ENCODE measurements at places on chromosomes 3 and 15.

DNA sequence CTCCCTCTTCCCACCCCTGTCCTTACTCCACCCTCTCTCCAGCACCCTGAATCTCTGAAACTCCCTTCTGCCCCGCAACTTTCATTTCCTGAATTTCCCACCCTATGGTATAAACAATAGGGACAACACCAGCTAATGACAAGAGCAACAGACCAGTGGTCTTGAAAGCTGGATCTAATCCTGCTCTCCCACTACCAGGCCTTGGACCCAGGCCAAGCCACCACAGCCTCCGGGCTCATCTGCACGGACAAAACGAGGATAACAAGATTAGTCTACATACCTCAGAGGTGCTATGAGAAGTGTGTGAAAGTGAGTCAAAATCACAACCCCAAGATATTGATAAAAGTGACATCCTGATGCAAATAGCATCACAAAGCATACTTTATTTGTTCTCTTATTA is 128.6 kb downstream of the ERC2 start:
- DNase-seq, result no peak

GRCh38 chr15:52975941-52976449 is 185.9 kb upstream of the ONECUT1 start:
- no peak for DNase-seq

DNA sequence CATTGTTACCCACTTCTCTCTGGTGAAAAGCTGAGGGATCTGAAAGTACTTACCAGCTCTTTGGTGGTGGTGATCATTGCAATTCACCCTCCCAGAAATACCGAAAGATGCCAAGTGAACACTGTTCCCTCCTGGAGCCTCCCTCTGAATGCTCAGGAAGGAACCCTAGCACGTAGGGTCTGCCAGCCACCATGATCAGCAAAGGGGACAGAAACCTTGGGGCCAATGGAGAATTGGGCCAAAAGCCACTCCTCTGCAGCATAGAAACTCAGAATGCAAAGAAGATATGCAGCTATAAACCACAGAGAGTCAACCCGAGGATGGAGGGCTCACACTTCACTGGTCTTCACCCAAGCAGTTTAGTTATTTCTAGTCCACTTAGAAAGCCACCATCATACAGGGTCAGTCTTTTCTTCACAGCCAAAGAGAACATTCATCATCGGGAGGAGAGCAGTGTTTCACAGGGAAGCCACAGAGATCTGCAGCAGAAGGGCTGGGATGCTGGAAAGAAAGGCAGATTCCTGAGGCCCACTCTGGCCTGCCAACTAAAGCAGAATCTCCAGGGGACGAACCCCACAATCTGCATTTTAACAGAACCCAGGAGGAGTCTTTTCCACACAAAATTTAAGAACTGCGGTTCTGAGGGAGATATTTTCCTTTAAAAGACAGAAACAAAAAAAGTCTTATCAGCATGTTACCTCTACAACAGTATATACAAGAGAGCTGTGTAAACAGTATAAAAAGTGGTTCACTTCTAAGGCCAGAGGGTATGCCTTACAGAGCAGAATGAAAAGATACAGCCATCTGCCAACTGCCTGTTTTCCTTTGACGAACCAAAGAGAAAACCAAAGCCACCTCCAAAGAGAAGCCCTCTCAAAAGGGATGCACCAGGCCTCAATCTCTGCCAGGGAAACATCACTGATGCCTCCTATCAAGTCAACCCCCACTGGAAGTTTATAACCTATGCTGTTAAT is 11.3 kb downstream of the TBC1D2B start:
- no peak for DNase-seq

DNA sequence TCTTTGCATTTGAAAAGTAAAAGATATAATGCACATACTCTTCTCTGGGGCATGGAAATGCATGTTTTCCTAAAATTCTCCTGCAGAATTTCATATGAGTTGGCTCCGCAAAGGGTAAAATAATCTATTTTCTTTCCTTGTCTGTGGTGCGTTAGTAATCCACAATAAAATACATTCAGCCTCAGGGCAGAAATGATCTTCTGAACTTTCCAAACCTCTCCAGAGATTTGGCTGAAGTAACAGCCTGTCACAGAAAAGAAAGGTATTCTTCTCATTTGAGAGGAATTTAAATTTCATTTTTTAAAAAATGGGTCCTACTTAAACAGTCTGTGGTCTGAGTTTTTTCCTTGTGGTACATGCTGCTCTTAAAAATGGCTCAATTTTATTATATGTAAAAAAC is 182.7 kb upstream of the DCBLD2 start:
- no peak for DNase-seq

- no peak for DNase-seq
Measured at GRCh38 chr15:91116113-91117067, 16.3 kb downstream of the SV2B start.

GRCh38 chr3:161409069-161409468 is 37.8 kb upstream of the SPTSSB start:
- DNase-seq, result peak; percentile 17

GRCh38 chr15:67884514-67885174 is 44.8 kb upstream of the RNU6-1 start:
- DNase-seq, result peak; percentile 78

DNA sequence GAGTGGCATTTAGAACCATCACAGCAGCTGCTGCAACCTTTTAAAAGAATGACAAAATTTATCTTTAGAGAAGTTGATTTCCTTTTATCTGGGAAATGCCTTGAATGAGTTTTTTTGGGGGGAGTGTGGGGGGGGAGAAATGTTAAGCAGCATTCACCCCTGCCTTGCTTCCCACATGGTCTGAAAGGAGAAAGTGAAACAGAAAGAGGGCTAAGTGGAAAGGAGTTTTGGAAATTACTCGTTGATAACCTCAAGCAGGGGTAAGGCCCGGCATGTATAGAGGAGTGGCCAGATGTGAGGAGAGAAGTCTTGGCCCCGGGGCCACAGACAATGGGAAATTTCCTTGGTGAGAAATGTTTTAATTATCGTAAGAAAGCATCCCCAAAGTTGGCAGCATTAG is 23.5 kb downstream of the B3GALNT1 start:
- DNase-seq, result no peak

- no peak for DNase-seq
Measured at GRCh38 chr3:141089339-141090152, 38.4 kb downstream of the SPSB4 start.

DNA sequence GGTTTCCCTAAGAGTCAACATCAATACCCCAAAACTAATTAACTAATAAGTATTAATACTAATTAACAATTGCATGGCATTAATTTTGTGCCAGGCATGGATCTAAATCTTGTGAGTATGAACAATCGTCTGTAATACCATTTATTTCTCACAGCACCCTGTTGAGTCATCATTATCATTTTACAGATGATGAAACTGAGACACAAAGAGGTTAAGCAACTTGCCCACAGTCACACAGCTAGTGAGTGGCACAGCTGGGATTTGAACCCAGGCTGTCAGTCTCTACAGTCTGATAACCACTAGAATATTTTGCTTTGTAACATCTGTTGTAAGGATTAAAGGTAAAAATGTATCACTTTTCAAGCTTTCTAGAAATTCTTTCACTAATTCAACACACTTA is 423.4 kb upstream of the WNT5A start:
- DNase-seq, result no peak

- DNase-seq, result no peak
Measured at GRCh38 chr3:105158286-105158685, 208.4 kb upstream of the ALCAM start.

DNA sequence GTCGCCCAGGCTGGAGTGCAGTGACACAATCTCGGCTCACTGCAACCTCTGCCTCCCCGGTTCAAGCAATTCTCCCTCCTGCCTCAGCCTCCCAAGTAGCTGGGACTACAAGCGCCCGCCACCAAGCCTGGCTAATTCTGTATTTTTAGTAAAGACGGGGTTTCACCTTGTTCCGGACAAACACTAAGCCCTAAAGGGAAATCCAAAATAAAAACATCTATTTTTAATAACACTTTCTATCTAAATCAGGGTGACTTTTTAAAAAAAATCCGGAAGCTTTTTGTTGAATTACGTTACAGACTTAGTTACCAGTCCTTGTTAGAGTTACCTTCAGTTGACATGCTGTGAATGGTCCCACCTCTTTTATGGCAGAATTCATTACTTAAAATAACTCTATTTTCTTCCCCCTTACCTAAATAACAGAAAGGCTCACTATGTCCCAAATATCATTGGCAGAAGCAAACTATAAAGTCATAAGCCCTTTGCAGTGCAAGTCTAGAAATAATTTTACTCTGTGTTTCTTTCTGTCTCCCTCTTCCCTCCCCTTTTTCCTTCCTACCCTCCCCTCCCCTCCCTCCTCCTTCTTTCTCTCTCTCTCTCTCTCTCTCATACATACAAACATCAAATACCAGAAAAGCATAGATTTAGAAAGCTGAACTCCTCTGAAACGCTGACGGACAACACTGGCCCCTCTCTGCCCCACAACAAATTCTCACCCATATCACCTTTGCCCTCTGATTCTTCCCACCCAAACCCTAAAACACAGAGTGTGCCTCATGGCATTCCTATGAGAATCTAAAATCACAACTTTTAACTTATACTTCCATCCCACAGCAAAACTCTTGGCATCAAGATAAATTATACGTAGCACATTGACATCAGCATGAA is 18.3 kb downstream of the THBS1 start:
- no peak for DNase-seq

GRCh38 chr3:106212665-106213222 is 343.9 kb upstream of the CBLB start:
- DNase-seq, result no peak

DNA sequence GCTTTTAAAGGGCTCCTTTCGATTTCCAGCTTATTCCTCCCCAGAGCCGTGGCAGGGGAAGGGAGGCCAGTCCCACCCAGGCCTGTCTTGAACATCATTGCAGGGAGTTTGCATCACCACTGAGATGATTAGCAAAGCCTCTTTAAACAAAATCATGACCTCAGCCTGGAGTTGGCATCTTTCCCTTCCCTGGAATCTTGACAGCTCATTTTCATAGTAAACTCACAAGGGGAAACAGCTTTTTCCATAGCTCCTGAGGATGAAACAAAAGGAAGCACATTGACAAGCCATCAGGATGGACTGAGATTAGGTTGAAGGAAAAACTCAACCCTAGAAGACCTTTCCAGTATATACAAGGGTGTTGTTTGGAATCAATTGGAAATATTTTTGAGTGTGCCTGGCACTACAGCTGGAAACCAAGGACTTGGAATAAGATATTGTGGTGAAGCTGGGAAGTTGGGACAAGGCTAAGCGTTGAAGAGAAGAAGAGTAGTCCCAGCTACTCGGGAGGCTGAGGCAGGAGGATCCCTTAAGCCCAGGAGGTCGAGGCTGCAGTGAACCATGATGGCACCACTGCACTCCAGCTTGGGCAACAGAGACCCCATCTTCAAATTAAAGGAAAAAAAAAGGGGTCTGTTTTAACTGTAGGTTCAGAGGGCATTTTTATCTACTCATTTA is 3.1 kb upstream of the LARP6 start:
- DNase-seq, result no peak

DNA sequence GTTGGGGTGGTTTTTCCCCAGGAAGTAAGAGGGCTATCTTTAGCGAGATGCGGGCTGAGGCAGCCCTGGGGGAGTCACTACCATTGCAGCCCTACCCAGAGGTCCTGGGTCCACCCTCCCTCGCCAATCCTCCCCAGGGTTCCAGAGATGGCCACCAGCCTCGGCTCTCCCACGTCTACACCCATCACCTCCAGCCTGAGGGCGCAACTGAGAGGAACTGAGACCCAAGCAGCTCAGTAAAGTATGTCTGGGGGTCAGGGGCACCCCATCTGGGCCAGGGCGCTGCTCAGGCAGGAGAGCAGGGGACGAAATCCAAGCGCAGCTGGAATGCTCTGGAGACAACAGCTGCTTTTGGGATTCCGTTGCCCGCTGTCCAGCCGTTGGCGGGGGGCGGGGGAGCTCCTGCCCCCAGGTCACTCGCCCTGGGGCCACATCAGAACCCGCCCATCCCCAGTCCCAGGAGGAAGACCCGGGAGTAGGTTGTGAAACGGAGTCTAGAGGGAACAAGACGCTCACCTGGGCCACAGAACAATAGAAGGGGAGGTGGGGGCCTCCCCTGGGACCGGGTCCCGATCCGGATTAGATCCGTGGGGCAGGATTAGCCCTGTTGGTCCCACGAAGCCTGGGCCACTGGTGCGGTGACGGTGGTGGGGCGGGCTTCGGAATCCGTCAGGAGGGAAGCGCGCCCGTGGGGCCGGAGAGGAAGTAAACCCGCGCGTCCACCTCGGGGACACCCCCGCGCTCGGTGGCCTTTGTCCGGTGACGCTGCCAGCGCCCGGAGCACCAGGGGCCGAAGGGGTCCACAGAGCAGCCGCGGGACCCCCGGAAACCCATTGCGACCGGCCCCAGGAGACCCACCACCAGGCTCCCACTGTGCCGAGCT is 1.4 kb upstream of the NDUFAF3 start:
- peak; percentile 47 for DNase-seq

- no peak for DNase-seq
Measured at GRCh38 chr3:31833391-31834190, 147.5 kb downstream of the OSBPL10 start.

DNA sequence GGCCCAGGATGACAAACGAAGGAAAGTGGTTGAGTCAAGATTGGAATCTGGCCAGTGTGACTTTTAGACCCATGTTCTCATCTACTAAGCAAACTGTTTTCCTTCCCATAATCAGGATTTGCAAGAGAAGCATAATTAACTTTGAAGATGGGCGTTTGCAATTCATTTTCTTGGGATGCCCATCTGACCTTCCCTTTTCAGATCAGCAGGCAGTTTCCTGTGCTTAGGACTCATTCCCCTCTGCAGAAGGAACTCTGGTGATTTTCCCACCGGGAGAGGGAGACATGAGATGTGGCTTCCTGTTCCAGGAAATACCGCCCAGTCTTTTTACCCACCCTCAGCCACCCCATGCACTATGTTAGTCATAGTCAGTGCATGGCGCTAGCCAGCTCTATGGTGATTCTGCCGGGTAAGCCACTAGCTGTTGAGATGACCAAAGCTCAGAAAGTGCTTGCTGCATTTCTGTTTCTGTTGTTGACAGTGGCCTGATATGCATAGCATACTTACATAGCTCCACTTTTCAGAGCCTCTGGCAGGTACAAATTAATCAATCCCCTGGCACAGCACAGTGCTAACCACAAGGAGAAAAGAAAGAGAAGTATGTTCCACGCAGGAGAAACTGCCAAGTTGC is 129.4 kb downstream of the VGLL4 start:
- no peak for DNase-seq

DNA sequence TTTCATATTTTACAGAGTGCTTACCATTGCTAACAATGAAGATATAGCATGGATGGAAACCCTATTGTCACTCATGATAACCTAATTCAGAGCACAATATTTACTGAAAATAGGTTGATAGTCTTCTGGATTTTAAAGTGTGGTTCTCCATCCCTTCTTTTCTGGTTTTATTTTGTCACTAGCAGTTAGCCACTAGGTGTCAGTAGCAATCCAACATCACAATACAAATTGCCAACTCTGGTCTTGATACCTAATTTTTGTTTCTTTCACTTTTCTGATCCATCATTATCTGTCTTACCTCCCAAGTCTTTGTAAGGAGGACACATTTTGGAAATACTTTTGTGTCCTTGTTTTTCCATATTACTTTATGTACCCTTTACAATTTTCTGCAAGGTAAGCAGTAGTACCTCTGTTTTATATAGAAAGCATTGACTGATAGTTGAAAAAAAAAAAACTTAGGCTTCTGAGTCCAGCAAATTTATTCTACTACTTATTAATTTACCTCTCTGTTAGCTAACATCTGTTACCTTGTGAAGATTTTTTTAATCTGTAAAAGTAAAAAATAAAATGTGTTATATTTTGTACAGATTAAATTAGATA is 28.3 kb upstream of the CRYBG3 start:
- no peak for DNase-seq

GRCh38 chr15:97126553-97127233 is 796.2 kb downstream of the NR2F2 start:
- DNase-seq, result no peak
